ENCODE measurements at places on chromosomes 2 and 18. TPM values are rescaled to one million over a fixed set of nuclear protein-coding genes. Genes with fewer than 3 reads are reported as not detected.

DNA sequence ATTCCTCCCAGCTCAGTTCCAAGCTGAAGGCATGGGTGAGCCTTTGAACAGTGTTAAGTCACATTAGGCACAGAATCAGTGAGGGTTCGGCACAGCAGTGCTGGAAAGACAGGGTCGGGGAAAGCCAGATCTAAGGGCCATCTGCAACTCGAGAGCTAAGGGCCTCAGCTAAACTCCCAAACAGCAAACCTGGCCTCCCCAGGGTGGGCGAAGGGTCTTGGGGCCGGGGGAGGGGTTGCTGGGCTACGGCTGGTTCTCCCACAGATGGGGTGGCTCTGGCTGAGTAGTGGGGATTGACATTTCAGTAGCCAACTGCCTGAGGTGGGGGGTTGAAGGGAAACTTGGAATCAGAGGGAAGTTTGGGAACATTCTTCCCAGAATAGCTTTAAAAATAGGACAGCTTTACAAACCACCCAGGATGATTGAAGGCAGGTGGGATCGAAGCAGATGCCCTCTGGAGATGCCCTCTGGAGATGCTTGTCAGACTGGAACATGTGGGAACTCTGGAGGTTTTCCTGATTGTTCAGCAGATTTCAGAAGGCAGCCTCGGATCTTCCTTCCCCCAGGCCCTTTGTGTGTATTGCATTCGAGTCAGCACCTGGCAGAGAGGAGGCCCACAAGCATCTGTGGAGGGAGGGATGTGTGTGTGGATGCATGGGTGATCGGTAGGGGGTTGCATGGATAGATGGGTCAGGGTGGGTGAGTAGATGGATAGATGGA lies 156.4 kb downstream of the SMAD7 start:
- H3K27ac ChIP-seq, result no peak overlapping the region
- H3K27me3 ChIP-seq, result no peaks in the 10 kb centered on the region
- peak; percentile 14 for DNase-seq
- H3K4me3 ChIP-seq, result no peak overlapping the region

- no peak overlapping the region for H3K4me3 ChIP-seq
- H3K36me3 ChIP-seq, result no peaks in the 10 kb centered on the region
- no peaks in the 10 kb centered on the region for H3K27me3 ChIP-seq
- H3K4me1 ChIP-seq, result no peaks in the 10 kb centered on the region
These were observed 17.7 kb downstream of the SPDYA start for GRCh38 chr2:28828382-28828781.

DNA sequence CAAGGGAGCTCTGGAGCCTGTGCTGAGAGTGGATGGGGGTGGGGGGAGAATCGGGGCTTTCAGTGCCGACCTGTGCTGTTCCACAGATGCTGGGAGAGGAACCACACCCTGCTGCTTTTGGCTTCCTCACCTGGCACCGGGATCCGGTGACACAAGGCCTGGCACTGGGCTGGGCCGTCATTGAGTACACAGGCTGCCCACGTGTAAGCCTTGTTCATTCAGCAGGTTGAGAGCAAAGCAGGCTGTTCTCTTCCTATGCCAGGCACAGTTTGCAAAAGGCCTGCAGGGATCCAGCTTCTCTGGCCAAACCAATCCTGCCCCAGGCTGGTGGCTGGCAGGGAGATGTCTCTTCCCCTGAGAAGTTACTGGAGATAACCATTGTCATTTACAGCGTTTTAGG lies 17.1 kb downstream of the TRIB2 start:
- H3K4me1 ChIP-seq, result peaks cover 5% of the 10 kb centered on the region
- H3K36me3 ChIP-seq, result no peaks in the 10 kb centered on the region
- H3K27me3 ChIP-seq, result no peaks in the 10 kb centered on the region
- DNase-seq, result peak; percentile 86
- H3K27ac ChIP-seq, result no peak overlapping the region
- H3K4me3 ChIP-seq, result no peak overlapping the region

DNA sequence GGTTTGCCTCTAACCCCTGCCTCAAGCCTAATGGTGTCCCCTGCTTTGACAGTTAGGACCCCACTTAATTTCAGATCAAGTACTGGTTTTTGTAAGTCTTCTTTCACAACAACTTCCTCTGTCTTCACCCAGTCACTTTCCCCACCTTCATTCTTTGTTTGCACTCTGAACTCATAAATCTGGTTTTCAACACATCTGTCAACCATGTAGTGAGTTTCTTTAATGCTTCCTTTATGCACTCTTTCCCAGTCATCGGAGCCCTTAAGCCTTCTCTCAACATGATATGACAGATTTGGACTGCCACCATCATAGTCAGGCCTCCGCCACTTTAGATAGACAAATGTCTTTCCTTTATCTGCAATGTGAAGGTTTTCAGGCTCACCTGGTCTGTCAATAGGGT lies 109.1 kb downstream of the PLEKHA3 start:
- H3K27me3 ChIP-seq, result no peaks in the 10 kb centered on the region
- no peak overlapping the region for H3K4me3 ChIP-seq
- H3K36me3 ChIP-seq, result peaks cover 8% of the 10 kb centered on the region

GRCh38 chr2:30232801-30233130 lies 1.4 kb downstream of the LBH start:
- no peaks in the 10 kb centered on the region for H3K36me3 ChIP-seq
- no peaks in the 10 kb centered on the region for H3K4me1 ChIP-seq
- peak overlapping the region; percentile 68 for H3K27ac ChIP-seq
- H3K4me3 ChIP-seq, result peak overlapping the region; percentile 72

GRCh38 chr2:1621501-1621900 lies 122.8 kb downstream of the PXDN start:
- no peaks in the 10 kb centered on the region for H3K4me1 ChIP-seq
- no peak overlapping the region for H3K27ac ChIP-seq
- no peak overlapping the region for H3K4me3 ChIP-seq
- no peaks in the 10 kb centered on the region for H3K27me3 ChIP-seq
- H3K36me3 ChIP-seq, result no peaks in the 10 kb centered on the region

DNA sequence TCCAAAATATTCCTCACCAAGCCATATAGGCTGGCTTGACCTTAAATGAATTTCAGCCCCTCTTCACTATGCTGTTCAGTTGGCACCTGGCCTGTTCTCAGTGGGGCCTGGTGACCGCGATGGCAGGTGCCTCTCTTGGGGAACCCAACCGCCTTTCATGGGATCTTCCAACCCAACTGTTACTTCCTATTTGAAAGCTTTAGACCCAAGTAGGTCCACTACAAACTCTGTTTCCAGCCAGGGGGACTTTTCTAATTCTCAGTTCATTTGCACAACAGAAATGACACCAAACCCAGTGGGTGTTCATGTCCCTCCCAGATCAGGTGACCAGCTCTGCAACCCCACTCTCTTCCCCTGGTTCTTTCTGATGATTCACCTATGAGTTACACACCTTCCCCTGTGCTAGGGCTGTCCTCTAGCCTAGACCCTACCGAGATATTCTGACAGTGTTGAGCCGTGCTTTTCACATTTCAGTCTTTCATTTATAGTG lies 35.6 kb upstream of the NDUFV2 start:
- no peak for DNase-seq
- no peak overlapping the region for H3K27ac ChIP-seq
- H3K36me3 ChIP-seq, result no peaks in the 10 kb centered on the region
- no peak overlapping the region for H3K4me3 ChIP-seq
- H3K27me3 ChIP-seq, result no peaks in the 10 kb centered on the region

GRCh38 chr18:47490882-47491281 lies 239.4 kb upstream of the SKOR2 start:
- no peaks in the 10 kb centered on the region for H3K4me1 ChIP-seq
- DNase-seq, result no peak

- no peaks in the 10 kb centered on the region for H3K36me3 ChIP-seq
- H3K4me3 ChIP-seq, result no peak overlapping the region
- no peak overlapping the region for H3K27ac ChIP-seq
- H3K27me3 ChIP-seq, result no peaks in the 10 kb centered on the region
These were observed 18.9 kb downstream of the TTR start for GRCh38 chr18:31610286-31611205.

- DNase-seq, result no peak
- H3K27ac ChIP-seq, result no peak overlapping the region
- peaks cover 8% of the 10 kb centered on the region for H3K4me1 ChIP-seq
- no peaks in the 10 kb centered on the region for H3K36me3 ChIP-seq
These were observed 5.1 kb upstream of the OTOF start for GRCh38 chr2:26483027-26483326.

DNA sequence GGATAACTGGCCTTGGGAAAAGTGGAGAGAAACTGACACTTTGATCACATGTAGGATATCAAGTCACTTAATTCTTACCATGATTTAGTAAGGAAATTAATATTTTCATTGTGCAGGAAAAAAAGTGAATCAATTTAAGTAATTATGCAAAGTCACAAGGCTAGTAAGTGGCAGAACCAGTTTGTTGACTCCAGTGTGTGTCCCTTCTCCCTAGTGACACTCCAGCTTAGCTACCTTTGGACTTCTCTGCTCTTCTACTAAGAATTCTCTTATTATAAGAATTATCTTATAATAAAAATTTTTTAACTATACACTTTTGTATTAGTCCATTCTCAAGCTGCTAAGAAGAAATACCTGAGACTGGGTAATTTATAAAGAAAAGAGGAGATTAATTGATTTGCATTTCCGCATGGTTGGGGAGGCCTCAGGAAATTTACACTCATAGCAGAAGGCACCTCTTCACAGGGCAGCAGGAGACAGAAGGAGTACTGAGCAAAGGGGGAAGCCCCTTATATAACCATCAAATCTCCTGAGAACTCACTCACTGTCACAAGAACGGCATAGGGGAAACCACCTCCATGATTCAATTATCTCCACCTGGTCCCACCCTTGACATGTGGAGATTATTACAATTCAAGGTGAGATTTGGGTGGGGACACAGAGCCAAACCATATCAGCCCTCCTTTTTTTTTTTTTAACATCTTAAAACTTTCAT lies 13.6 kb downstream of the COL4A4 start:
- H3K36me3 ChIP-seq, result no peaks in the 10 kb centered on the region
- no peaks in the 10 kb centered on the region for H3K27me3 ChIP-seq
- no peak for DNase-seq
- no peak overlapping the region for H3K4me3 ChIP-seq
- peaks cover 3% of the 10 kb centered on the region for H3K4me1 ChIP-seq
- no peak overlapping the region for H3K27ac ChIP-seq

- H3K36me3 ChIP-seq, result no peaks in the 10 kb centered on the region
- DNase-seq, result no peak
- no peak overlapping the region for H3K4me3 ChIP-seq
- no peaks in the 10 kb centered on the region for H3K4me1 ChIP-seq
- no peaks in the 10 kb centered on the region for H3K27me3 ChIP-seq
- H3K27ac ChIP-seq, result no peak overlapping the region
These were observed 15.9 kb downstream of the VWA3B start for GRCh38 chr2:98102878-98103277.

DNA sequence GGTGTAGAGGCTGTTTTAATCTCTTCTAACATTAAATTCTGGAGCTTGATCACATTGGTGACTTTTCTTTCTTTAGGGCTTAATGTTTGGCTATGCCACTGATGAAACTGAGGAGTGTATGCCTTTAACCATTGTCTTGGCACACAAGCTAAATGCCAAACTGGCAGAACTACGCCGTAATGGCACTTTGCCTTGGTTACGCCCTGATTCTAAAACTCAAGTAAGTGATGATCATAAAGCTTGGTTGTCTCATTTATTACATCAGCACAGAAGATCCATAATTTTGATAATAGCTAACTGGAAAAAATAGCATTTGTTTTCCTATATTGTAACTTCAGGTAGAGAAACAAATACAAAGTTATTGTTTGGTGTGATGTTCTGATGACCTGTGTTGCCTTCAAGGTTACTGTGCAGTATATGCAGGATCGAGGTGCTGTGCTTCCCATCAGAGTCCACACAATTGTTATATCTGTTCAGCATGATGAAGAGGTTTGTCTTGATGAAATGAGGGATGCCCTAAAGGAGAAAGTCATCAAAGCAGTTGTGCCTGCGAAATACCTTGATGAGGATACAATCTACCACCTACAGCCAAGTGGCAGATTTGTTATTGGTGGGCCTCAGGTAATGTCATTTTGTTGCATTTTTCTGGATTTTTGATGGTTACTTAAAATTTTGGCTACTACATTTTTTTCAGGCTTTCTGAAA lies 2.9 kb downstream of the MAT2A start:
- peaks cover 11% of the 10 kb centered on the region for H3K4me1 ChIP-seq
- peaks cover 15% of the 10 kb centered on the region for H3K36me3 ChIP-seq
- no peaks in the 10 kb centered on the region for H3K27me3 ChIP-seq

GRCh38 chr2:53575721-53576124 lies 191.9 kb upstream of the CHAC2 start:
- H3K27ac ChIP-seq, result no peak overlapping the region
- no peaks in the 10 kb centered on the region for H3K4me1 ChIP-seq
- H3K4me3 ChIP-seq, result no peak overlapping the region
- H3K36me3 ChIP-seq, result no peaks in the 10 kb centered on the region
- no peak for DNase-seq

- H3K4me1 ChIP-seq, result peaks cover 22% of the 10 kb centered on the region
- H3K27me3 ChIP-seq, result no peaks in the 10 kb centered on the region
- DNase-seq, result no peak
- no peak overlapping the region for H3K4me3 ChIP-seq
- H3K27ac ChIP-seq, result no peak overlapping the region
These were observed 7.2 kb downstream of the HADHB start for GRCh38 chr2:26251893-26252292.

- DNase-seq, result no peak
- no peaks in the 10 kb centered on the region for H3K27me3 ChIP-seq
- no peaks in the 10 kb centered on the region for H3K36me3 ChIP-seq
These were observed 11.7 kb upstream of the FAM228A start for GRCh38 chr2:24163186-24163585.

DNA sequence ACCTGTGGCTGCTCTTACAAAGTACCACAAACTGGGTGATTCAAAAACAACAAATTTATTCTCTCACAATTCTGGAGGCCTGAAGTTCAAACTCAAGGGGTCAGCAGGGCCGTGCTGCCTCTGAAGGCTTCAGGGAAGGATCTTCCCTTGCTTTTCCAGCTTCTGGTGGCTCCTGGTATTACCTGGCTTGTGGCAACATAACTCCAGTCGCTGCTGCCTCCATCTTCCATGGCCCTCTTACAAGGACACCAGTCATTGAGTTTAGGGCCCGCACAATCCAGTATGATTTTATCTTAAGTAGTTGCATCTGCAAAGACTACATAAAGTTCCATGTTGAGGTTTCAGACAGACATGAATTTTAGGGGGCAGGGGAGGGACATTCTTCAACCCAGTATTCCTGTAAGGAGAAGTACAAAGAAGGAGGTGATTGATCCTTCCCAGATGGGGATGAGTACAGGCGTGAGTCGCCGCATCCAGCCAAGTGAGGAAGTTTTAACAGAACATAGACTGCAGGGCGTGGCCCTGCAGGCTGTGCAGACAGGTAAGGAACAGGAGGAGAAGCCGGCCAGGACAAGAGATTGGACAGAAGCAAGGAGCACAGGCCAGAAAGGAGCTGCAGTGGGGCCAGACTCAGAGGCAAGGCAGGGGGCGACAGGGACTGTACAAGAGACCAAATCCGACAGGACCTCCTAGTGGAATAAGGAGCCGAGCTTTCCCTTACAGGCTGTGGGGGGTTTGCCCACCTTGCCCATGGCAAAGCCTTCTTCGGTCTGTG lies 44.4 kb upstream of the BZW1 start:
- no peaks in the 10 kb centered on the region for H3K4me1 ChIP-seq
- no peaks in the 10 kb centered on the region for H3K36me3 ChIP-seq
- no peaks in the 10 kb centered on the region for H3K27me3 ChIP-seq
- no peak overlapping the region for H3K27ac ChIP-seq
- no peak for DNase-seq
- H3K4me3 ChIP-seq, result no peak overlapping the region

Gene SRD5A2
- total RNA-seq, result not detected

Gene DPYSL5
- not detected for total RNA-seq

Gene ZAP70
- total RNA-seq, result 1.2 TPM

Gene PARD6G
- 1.4 TPM for total RNA-seq

Gene SCG2
- total RNA-seq, result 4.9 TPM

Gene CIB4
- not detected for total RNA-seq

Gene HS1BP3
- 10.5 TPM for total RNA-seq

Gene LYG1
- 0.17 TPM for total RNA-seq

Gene RAB1A
- total RNA-seq, result 64.7 TPM

Data from pancreas (tissue), 10 donors.